ENCODE measurements at places on chromosomes 6 and 20.

DNA sequence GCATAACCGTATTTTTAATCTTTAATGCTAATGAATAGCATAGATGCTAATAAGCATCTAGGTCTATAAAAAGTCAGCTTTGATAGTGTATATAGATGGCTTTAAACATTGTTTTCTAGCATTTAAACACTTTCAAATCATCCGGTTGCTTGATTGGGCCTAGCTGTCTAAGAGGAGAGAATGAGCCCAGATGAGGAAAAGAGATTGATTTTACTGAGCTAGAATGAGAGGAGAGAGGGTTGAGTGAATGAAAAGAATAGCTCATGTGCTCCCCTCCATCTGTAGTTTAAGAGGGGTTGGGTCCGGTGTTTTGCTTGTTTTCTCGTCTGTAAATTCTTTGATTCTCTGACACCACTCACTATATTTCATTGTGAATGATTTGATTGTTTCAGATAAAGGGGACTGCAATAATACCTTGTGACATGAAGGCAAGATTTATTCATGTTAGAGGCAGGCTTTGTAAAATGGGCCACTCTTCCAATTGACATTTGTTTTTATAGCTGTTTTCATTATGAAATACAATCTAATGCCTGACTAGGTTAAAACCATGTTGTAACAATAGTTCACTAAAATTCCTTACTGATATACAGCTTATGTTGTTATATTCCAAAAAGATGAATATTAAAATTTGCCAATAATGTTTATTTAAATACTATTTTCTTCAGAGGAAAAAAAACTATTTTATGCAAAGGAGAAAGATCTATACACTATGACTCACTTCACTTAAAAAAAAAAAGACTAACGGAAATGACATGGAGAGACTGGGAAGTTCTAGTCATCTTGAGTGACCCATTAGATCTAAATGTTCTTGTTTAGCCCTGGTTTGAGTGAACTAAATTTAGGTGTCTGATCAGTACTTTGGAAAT, 3.2 kb downstream of the PTPN1 start:
- H3K27me3 ChIP-seq: no peaks in the 10 kb centered on the region
- H3K27ac ChIP-seq: peak overlapping the region; percentile 97
- H3K36me3 ChIP-seq: peaks cover 44% of the 10 kb centered on the region
- H3K4me3 ChIP-seq: peak overlapping the region; percentile 100

GRCh38 chr6:28134716-28135115, 7.0 kb upstream of the ZKSCAN8 start:
- no peak overlapping the region for H3K4me3 ChIP-seq
- no peaks in the 10 kb centered on the region for H3K27me3 ChIP-seq
- H3K4me1 ChIP-seq: peaks cover 65% of the 10 kb centered on the region
- H3K36me3 ChIP-seq: peaks cover 12% of the 10 kb centered on the region

GRCh38 chr6:64672131-64672530, 1034.9 kb downstream of the EYS start:
- DNase-seq: no peak
- H3K27me3 ChIP-seq: no peaks in the 10 kb centered on the region
- no peak overlapping the region for H3K27ac ChIP-seq
- no peak overlapping the region for H3K4me3 ChIP-seq
- no peaks in the 10 kb centered on the region for H3K36me3 ChIP-seq

- H3K4me1 ChIP-seq: no peaks in the 10 kb centered on the region
- DNase-seq: no peak
- peaks cover 2% of the 10 kb centered on the region for H3K27me3 ChIP-seq
- no peaks in the 10 kb centered on the region for H3K36me3 ChIP-seq
Measured at GRCh38 chr6:119171088-119171841, 92.8 kb upstream of the FAM184A start.

GRCh38 chr6:2986722-2987221, 12.9 kb upstream of the NQO2 start:
- H3K36me3 ChIP-seq: no peaks in the 10 kb centered on the region
- H3K4me3 ChIP-seq: no peak overlapping the region
- H3K4me1 ChIP-seq: peaks cover 15% of the 10 kb centered on the region
- no peak for DNase-seq

- no peaks in the 10 kb centered on the region for H3K4me1 ChIP-seq
- no peaks in the 10 kb centered on the region for H3K36me3 ChIP-seq
- H3K4me3 ChIP-seq: no peak overlapping the region
- H3K27me3 ChIP-seq: peaks cover 3% of the 10 kb centered on the region
Measured at GRCh38 chr6:87848616-87849015, 146.6 kb upstream of the AKIRIN2 start.

GRCh38 chr6:13303668-13304017, 24.7 kb downstream of the TBC1D7 start:
- H3K36me3 ChIP-seq: peaks cover 36% of the 10 kb centered on the region
- H3K27ac ChIP-seq: peak overlapping the region; percentile 86
- no peak overlapping the region for H3K4me3 ChIP-seq
- peak; percentile 54 for DNase-seq

GRCh38 chr6:77548190-77548589, 84.9 kb upstream of the HTR1B start:
- H3K27ac ChIP-seq: no peak overlapping the region
- DNase-seq: no peak
- H3K4me1 ChIP-seq: no peaks in the 10 kb centered on the region
- H3K4me3 ChIP-seq: no peak overlapping the region
- H3K27me3 ChIP-seq: no peaks in the 10 kb centered on the region

DNA sequence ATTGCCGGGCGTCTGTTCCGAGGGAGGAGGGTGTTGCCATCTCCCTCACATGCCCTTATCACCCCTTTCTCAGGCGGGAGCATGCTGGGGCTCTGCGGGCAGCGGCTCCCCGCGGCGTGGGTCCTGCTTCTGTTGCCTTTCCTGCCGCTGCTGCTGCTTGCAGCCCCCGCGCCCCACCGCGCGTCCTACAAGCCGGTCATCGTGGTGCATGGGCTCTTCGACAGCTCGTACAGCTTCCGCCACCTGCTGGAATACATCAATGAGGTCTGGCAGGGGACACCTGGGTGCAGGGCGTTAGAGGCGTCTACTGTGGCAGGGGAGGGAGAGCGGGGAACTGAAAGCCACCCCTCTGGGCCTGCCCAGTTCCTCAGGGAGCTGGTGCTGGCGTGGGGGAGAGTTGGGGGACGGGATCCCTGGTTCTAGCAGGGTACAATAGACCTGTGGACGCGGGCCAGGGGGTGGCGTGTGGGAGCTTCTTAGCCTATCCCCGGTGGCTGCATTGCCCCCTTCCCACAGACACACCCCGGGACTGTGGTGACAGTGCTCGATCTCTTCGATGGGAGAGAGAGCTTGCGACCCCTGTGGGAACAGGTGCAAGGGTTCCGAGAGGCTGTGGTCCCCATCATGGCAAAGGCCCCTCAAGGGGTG, 697 bp downstream of the PPT2 start:
- peaks cover 5% of the 10 kb centered on the region for H3K27me3 ChIP-seq
- peak; percentile 83 for DNase-seq
- peak overlapping the region; percentile 99 for H3K4me3 ChIP-seq
- peak overlapping the region; percentile 88 for H3K27ac ChIP-seq

GRCh38 chr6:139338795-139339194, 35.7 kb downstream of the CITED2 start:
- no peaks in the 10 kb centered on the region for H3K27me3 ChIP-seq
- no peak overlapping the region for H3K4me3 ChIP-seq
- DNase-seq: no peak
- H3K27ac ChIP-seq: no peak overlapping the region

DNA sequence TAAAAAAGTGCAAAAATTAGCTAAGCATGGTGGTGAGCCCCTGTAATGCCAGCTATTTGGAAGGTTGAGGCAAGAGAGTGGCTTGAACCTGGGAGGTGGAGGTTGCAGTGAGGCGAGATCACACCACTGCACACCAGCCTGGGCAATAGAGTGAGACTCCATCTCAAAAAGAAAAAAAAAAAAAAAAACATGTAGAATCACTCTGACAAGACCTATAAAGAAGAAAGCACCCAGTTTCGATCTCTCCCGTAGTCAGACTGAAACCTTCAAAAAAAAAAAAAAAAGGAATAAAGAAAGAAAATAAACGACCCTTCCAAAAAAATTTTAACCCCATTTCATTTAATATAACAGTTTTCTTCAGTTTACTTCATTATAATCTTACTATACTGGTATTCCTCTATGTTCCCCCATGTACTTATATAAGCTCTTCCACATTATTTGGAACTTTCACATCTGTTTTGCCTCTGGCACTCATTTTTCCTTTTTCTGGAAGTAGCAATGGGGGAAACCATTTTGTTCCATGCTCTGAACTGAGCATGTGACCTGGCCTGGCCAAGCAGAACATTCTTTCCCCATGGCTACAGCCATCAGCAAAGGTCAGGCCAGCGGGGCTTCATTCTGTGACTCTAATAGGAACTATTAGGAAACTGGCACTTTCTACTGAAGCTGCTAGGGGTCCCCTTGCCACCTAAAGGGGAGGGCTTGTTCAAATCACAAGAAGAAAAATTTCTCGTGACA, 9.6 kb downstream of the SLC18B1 start:
- no peaks in the 10 kb centered on the region for H3K27me3 ChIP-seq
- H3K4me1 ChIP-seq: peaks cover 28% of the 10 kb centered on the region
- peak overlapping the region; percentile 26 for H3K27ac ChIP-seq
- DNase-seq: no peak
- peaks cover 35% of the 10 kb centered on the region for H3K36me3 ChIP-seq

GRCh38 chr20:52832151-52832774, 139.9 kb upstream of the TSHZ2 start:
- no peaks in the 10 kb centered on the region for H3K36me3 ChIP-seq
- H3K27ac ChIP-seq: no peak overlapping the region
- no peaks in the 10 kb centered on the region for H3K4me1 ChIP-seq

DNA sequence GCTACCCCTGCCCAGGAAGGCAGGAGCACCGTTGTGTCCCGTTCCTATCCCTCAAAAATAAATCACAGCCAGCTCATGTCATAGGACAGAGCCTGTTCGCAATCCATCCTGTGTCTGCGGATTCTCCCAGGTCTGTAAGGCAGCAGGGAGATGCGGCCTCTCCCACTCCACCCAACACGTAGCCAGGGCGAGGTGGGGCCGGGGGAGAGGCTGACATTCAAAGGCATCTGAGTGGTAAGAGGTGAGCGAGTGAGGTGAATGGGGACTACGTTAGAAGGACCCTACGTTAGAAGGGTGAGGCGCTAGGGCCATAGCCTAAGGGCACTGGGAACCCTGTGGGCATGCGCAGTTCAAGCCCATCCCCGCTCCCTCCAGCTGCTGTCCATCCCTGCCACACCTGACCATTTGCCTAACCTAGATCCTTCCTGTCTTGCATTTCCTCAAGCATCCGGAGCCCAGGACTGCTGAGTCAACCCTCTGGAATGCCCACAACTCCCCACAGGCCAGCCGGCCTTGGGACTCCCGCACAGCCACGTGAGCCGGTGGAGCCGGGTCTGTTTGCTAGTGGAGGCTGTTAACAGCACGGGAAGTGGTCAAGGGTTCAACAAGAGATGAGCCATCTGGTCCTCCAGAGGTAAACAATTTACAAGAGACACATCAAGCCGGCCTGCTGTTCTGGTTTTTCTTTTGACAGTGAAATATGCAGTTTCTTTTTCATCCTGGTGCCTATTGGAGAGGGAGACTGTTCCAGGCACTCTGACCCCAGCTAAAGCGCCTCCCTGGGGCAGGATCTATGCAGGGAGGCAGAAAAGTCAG, 45.9 kb downstream of the RIPOR3 start:
- no peak overlapping the region for H3K27ac ChIP-seq
- H3K36me3 ChIP-seq: no peaks in the 10 kb centered on the region
- no peak for DNase-seq
- no peaks in the 10 kb centered on the region for H3K27me3 ChIP-seq

DNA sequence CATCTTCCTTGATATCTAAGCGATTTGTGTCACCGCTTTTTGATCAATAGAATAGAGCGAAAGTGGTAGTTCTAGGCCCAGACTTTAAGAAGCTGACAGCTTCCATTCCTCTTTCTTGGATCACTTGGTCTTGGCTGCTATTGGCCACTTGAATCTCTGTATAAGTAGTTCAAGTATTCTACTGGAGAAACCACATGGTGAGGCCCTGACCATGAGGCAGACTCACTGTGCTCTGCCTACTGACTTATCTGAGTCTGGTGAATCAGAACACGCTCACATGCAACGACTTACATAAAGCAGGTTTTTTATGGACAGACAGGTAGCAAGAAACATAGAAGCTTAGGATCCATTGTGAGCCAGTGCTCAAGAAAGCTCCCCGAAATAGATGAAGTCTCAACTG, 27.0 kb downstream of the OLIG3 start:
- DNase-seq: no peak
- H3K27ac ChIP-seq: no peak overlapping the region
- H3K36me3 ChIP-seq: no peaks in the 10 kb centered on the region
- no peak overlapping the region for H3K4me3 ChIP-seq

DNA sequence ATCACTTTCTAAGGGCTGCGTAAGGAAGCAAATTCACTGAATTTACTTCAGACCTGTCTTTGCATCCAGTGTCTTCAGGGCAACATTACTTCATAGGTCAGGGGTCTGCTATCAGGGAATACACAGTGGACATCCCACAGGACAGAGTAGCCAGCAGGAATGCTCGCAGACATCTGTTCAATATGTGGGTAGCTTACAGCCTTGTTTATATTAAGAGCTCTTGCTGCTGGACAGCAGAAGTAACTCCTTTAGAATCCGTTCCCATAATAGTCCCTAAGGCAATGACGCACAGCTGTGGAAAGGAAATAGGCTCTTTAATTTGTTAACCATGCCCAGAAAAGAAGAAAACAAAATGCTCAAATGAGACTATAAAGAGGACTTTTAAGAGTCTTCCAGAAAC, 198.7 kb downstream of the MOXD1 start:
- no peaks in the 10 kb centered on the region for H3K4me1 ChIP-seq
- no peak overlapping the region for H3K27ac ChIP-seq
- H3K4me3 ChIP-seq: no peak overlapping the region
- DNase-seq: no peak
- H3K36me3 ChIP-seq: no peaks in the 10 kb centered on the region

DNA sequence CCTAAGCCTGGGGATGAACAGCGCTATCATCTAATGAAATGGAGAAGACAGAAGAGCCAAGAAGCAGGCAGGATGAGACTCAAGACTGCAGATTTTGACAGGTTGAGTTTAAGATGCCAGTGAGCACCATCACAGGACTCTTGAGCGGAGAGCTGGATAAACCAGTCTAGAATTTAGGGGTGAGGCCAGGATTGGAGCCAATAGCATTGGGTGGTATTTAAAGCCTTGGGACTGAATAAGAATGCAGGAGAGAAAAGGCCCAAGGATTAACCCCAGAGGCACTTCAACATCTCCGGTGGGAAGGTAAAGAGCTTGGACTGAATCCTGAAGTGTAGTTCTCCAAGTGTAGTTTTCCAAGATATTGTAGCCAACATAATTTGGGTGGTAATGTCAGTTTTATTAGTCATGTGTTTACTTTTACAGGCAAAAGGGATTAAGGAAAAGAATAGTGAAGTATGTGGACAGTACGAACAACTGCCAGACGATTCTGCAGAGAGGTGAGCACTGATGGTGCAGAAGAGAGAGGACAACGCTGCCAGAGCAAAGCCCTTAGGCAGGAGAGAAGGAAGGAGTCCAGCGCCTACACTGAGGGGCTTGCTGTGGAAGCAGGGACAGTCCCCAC, 85.2 kb downstream of the DTNBP1 start:
- no peak for DNase-seq
- H3K36me3 ChIP-seq: peaks cover 8% of the 10 kb centered on the region
- H3K4me1 ChIP-seq: peaks cover 4% of the 10 kb centered on the region
- H3K27me3 ChIP-seq: no peaks in the 10 kb centered on the region
